Stimulated activated naive CD4-positive, alpha-beta T cell treated with Interleukin-2 at 50 U/mL for 16 hours (primary cell): ENCODE measurements at places on chromosomes 11 and 22.

GRCh38 chr22:35997438-35997837 is 31.2 kb downstream of the RBFOX2 start:
- no peak for DNase-seq

DNA sequence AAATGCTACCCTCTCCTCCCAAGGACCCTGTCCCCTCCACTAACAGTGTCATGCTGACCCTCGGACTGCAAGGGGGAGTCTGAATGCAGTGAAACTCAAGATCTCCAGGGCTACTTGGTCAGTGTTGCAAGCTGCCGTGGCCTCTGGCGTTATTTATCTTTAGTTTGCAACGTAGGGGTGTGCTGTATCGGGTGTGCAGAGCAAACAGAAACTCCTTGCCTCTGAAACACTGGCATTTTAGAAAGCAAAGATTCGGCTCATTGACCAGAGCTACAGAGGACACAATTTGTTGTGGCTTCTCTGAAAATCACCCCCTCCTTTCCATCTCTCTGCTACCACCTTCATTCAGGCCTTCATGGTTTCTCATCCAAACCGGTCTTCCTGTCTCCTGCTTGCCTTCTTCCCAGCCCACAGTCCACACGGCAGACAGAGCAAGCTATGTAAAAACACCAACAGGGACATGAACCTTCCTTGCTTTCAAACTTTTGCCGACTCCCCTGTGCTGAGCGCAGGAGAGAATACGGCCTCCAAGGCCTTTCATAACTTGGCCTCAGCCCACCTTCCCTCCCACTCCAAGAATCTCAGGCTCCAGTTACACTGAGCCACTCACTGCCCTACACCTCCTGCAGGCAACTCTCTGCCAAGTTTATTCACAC is 14.9 kb downstream of the FZD4 start:
- no peak for DNase-seq

DNA sequence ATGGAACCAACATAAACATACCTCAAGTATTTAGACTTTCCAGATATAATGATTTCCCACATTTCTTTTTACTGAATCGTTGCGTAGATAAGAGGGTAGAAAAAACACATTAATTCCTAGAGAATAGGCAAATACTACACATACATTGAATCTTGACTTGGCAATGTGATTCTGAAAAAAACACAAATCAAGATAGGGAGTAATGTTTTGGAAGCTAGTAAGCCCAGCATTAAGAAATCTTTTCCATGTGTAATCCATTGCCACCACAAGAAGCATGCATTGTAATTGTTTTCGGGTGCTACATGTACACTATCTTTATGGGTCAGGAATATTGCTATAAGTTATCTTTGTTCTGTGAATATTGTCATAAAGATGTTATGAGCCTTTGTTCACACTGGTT is 269.8 kb upstream of the PDGFD start:
- no peak for DNase-seq

GRCh38 chr22:48192071-48192470 is 1429.6 kb downstream of the TBC1D22A start:
- DNase-seq: no peak

- DNase-seq: no peak
These were observed 5.1 kb downstream of the LRRC51 start for GRCh38 chr11:72085621-72086351.

DNA sequence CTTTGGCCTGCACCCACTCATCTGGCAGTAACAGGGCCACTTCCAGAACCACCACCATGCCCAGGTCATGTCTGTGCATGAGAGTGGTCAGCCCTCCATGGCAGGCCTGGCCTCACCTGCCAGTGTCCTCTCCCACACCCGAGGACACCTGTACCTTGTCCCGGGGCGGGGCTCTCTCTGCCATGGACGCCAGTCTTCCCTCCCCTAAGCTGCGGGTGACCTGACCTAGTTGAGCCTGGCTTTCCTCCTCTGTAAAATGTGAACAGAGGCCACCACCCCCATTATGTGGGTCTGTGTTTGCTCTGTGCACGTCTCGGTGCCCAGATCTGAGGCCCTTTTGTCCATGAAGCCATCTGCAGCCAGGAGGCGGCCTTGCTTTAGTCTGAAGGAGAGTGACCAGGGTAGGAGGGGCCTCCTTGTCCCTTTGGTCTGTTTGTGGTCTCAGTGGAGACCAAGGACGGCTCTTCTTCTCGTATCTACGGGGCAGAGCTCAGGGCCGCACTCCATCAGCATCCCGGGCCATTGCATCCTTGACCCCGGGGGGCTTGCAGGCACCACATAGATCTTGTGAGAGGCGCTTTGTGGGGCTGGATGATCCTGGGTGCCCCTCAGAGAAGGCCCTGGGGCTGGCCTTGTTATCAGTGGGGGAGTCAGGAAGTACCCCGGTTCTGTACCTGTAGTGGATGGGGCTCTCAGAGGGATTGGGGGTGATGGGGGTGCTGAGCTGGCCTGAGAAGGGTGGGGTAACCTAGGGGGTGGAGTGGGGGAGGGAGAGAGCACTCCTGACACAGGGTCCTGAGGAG is 121.6 kb downstream of the KCNQ1 start:
- no peak for DNase-seq

DNA sequence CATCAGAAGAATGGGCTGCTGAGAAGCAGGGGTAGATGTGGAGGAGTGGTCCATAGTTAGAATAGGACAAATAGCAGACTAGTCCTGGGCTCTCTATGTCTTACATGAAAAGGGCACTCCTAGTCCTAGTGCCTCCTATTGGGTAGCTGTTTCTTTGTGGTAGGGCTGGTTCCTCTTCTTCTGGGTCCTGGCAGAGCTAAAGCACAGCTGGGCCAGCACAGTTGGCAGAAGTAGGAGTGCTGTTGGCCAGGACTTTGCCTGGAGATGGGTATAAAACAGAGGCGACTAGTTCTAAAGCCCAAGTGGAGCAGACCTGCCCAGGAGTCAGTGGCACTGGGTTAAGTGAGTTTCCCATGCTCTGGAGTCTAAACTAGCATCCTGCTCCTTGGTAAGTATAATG is 55.2 kb downstream of the PPFIBP2 start:
- no peak for DNase-seq

GRCh38 chr22:31829505-31829904 is 75.7 kb downstream of the DEPDC5 start:
- peak; percentile 38 for DNase-seq

- DNase-seq: no peak
These were observed 42.0 kb upstream of the FADD start for GRCh38 chr11:70161043-70161625.

DNA sequence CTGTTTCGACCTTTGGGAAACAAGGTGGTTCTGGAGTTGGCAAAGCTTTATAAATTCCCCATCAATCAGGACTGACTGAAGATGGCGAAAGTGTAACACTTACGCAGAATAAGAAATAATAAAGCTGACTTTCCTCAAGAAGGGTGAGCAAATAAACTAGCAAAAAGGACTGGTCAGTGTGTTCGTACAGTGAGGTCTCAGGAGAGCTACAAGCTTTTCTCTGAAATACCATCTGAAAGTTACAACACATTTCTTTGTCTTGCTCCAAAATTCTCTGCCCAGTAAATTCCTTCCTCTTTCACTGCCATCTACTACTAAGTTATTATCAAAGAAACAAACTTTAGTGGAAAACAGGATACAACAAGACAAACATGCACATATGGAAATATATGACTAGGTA is 13.4 kb downstream of the PITPNB start:
- DNase-seq: no peak

GRCh38 chr11:84819537-84819936 is 807.6 kb downstream of the DLG2 start:
- no peak for DNase-seq

GRCh38 chr11:850775-851763 is 8.4 kb downstream of the TSPAN4 start:
- no peak for DNase-seq

DNA sequence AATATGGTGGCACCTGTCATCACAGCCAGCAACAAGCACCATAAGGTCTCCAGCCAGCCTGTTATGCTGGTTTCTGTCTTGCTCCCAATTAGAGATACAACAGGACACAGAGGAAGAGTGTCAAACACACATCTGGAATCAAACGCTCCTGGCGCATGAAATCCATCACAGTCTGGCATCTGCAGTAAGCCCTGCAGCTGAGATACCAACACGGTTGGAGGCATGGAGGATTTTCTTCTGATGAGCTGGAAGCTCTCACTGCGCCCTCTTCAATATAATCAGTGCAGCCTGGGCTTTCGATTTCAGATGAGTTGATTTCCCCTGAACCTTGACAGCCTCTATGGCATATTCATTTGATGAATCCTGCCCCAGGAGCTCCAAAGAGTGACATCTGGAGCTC is 27.8 kb upstream of the CARS1 start:
- DNase-seq: no peak

GRCh38 chr22:36144886-36145541 is 15.5 kb downstream of the APOL3 start:
- no peak for DNase-seq

DNA sequence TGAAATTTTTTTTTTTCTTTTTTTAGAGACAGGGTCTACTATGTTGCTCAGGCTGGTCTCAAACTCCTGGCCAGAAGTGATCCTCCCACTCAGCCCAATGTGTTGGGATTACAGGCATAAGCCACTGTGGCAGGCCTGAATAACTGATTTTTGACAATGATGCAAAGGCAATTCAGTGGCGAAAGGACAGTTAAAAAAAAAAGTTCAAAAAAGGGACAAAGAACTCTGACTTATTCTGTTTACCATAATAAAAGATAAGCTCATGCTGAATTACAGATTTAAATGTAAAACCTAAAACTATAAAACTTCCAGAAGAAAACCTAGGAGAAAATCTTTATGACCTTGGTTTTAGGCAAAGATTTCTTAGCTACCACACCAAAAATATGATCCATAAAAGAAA is 48.9 kb downstream of the ATG16L2 start:
- DNase-seq: no peak

- no peak for DNase-seq
These were observed 74.4 kb downstream of the GAB4 start for GRCh38 chr22:16933291-16934282.

GRCh38 chr11:61609980-61610366 is 29.1 kb upstream of the SYT7 start:
- no peak for DNase-seq

DNA sequence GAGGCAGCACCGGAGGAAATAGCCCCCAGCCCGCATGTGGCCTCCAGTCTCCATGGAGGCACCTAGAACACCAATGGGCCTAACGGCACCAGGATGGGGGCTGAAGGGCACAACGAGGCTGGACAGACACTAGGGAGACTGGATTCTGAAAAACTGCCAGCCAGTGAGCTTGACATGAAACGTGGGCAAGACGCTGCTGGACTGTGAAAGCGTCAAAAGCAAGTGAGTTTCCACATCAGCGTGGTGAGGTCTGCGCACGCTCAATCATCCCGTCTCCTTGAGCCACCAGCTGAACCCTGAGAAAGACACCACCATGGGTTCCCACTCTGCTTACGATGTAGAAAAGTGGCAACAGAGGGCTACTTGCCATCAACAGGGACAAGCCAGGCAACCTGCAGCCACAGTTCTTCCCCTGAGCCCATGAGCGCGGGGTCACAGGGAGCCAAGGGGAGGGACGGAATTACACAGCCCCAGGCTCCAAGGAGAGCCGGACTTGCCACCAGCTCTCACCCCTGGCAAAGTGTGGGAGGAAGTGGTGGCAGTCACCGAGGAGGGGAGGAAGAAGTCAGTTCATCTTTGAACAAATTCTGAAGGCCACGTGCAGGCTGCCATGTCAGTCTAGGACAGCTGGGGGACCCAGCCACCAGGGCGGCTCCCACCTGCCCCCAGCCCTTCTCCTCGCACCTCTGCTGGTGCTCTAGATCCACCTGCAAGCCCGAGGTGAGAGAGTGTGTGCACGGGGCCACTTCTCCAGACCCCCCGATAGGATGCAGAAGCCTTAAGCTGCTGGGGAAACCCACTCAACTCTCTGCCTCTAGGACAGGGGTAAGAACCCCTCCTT is 131.1 kb downstream of the MPPED1 start:
- DNase-seq: no peak

DNA sequence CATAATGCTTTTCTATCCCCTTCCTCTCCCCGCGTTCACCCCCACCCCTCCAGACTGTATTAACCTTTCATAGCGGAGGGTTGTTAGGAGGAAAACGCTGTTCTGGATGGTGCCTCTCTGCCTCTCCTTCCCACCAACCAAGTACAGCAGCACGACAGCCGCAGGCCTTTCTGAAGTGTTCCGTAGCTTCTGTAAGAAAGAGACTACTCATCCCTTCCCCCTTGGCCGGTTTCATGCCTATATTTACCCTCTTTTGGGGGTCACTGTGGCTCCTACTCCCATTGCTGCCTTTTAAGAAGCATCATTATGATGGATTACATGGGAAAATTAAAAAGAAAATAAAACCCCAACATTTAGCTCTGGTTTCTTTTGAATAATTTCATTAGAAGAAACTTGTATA is 46.5 kb downstream of the ZBTB16 start:
- no peak for DNase-seq

DNA sequence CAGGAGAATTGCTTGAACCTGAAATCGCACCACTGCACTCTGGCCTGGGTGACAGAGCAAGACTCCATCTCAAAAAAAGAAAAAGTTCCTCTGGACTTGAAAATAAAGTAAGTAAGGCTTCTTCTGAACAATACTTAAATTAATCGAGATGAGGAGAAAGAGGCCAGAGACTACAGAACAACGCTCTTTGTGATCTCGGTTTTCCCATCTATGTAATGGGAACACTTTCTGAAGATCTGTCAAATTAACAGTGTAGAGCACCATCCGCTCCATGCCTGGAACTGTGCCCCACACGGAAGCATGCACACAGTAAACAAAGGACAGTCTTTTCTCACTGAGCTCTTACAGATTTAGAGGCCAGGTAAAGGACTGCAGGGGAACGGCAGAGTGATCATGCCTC is 9.1 kb downstream of the AP1B1 start:
- no peak for DNase-seq

DNA sequence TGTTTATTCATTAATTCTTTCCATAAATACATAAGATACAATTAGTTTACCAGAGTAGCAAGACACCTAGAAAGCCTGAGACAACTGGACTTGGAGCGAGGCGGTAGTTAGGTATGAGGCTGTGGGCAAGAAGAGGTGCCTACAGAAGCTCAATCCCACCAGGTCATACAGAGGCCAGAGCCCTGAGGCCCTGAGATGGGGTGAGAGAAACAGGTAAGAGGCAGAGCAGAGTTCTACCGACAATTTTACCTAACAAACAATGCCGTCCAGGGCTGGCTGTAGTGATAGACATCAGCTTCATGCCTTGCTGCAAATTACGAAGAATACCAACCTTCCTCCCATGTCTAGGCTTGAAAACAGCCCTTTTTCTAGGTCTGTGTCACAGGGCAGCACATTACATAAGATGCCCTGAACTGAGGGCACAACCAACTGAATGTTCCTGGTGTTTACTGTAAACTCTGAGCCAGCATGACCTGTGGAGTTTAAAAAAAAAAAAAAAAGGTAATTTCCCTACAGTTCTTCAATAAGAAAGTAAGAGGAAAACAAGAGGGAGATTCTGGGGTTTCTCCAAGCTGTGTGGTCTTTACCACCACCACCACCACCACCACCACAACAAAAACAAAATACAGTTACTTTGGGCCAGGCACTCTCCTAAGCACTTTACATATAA is 105.8 kb downstream of the GAB2 start:
- no peak for DNase-seq

GRCh38 chr11:75271730-75272129 is 31.2 kb downstream of the TPBGL start:
- DNase-seq: no peak

- DNase-seq: no peak
These were observed 159.9 kb downstream of the TEAD1 start for GRCh38 chr11:12834166-12834565.
